ENCODE measurements at places on chromosomes 11 and 22.

DNA sequence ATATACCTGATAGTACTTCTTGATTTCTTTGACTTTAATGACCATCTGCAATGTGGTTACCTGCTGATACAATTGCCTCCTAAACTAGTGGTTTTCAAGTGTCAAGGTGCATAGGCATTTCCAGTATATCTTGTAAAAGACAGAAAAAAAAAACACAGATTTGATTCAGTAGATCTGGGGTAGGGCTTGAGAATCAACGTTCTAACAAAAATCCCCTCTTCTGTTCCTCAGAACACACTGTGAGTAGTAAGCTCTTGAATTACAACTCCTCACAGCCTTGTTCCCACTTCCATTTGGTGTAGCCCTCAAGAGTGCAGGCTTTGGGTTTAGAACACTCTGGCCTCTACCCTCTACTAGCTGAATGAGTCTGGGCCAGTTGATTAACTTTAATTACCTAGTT lies 78.0 kb upstream of the CTSC start:
- DNase-seq = no peak

DNA sequence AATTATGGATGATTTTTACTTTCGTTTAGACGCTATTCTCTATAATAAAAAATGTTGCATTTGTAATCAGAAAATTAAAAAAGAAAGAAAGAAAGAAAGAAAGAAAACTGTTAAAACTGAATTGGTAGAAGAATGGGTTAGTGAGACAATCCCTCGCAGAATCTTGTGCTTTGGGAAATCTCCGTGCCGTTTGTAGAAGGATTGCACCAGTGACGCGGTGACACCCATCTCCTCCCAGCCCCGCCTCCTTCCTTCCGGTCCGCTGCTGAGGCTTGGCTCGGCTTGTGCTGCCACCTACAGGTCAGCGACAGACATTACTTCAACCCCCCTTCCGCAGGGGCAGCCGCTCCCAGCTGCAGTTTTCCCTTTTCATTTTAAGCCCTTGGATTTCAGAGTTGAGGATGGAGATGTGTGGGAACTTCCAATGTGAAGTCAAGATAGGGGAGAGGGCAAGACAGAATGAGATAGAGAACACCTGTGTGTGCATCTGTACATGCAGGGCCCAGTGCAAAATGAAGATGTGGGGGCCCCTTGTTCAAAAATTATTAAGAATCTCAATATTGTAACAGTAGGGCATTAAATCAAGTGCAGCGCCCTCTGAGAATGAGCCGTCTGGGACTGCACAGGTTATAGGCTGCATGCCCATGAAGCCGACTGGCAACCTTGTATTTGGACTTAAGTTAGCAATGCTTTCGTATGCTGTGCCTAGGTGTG lies 41.1 kb downstream of the TST start:
- peak; percentile 55 for DNase-seq

DNA sequence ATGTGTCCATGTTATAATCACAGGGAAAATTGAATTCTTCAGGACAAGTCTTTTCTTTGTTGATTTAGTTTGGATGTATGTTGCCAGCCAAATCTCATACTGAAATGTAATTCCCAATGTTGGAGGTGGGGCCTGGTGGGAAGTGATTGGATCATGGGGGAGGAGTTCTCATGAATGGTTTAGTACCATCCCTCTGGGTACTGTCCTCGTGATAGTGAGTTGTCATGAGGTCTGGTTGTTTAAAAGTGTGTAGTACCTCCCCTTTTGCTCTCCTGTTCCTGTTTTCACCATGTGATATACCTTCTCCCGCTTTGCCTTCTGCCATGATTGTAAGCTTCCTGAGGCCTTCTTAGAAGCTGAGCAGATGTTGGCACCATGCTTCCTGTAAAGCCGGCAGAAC lies 100.3 kb downstream of the CCDC81 start:
- no peak for DNase-seq

DNA sequence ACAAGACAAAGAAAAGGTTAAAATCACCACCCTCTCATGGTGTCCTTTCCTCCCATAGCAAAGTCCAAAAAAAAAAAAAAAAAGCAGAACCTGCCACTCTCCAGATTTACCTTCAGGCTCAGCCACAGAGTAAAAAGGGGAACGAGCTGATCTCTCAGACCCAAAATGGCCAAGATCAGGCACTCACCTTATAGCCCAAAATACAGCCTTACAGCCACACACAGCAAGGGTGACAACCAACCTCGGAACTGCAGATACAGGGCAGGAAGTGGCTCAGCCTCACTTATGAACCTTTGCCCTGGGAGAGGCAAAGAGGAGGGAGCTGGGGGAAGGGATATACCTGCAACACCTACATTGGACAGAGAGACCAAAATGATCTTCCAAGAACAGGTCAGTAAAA lies 4.5 kb downstream of the FHIP1B start:
- no peak for DNase-seq

DNA sequence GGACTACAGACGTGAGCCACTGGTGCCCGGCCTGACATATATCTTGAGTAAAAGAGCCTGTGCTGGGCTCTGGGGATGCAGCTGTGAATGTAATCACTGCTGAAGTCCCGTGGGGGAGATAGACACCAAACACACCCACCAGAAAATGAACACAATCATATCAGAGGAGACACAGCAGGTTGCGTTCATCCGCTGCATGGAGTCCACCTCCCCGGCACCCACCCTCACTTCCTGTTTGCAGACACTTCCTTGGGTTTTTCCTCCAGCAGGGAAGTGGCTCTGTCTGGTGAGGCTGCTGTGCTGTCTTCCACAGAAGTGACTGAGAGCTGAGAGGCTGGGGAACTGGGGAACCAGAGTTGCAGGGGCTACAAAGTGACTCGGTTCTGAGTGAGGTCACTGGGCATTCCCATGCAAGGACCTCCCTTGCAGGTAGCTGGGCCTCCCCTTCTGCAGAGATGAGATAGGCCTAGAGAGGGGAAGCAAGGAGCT lies 7.2 kb downstream of the MICALL1 start:
- DNase-seq = no peak

DNA sequence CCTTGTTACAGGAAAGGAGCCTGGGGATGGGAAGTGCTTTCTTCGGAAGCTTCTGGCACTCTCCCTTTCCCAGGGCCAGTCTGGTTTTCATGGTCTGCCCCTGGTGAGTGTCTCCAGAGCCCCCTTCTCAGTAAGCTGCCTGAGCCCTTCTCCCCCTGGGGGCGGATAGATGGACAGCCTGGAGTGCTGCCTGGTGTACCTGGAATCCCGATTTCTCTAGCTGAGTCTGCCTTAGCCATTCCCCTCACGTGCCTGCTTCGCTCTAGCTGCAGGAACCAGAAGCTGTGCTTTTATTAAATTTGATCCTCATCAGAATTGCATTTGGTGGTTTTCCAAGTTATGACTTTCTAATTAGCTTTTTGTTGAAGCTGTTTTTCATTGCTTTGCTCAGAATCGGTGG lies 152.9 kb upstream of the NAV2 start:
- DNase-seq = no peak

DNA sequence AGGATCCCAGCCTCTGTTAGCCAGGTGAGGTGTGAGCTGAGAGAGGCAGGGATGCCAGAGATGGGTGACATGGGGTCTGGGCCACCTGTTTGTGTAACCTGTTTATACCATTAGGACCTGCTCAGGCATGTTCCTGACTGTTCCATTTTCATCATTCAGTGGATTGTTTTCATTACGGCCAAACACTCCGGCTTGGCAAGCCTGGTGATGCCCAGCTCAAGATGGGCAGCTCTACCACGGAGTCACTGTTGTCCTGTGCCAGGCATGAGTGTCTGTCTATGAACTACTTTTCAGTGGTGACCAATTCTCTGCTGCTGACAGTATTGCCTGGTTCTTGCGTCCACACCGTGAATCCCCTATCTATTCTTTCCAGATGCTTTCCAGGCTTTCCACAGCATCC lies 71.5 kb upstream of the SLC22A12 start:
- DNase-seq = no peak

- no peak for DNase-seq
Measured at GRCh38 chr11:65448074-65448417, 25.4 kb downstream of the NEAT1 start.

DNA sequence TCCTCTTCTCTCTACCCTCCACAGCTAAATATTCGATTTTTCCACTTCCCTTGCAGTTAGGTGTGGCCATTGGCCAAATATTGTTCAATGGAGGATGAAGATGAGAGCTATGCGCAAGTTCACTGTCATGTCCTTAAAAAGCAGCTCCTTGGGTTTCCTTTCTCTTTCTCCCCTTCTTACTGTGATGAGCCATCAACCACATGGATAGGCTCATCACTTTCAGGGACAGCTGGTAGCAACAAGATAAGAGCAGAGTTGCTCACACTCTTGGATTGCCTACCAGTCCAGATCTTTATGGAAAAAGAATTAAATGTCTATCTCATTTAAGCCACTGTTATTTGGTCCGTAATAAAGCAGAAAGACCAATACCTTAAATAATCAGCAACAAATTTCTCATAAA lies 377.0 kb downstream of the DDX10 start:
- no peak for DNase-seq

All from NCI-H1930 (cell line).